ENCODE measurements at places on chromosomes 16 and 17. TPM values are rescaled to one million over a fixed set of nuclear protein-coding genes. Genes with fewer than 3 reads are reported as not detected.

The KRTAP4-1 gene
- not detected for total RNA-seq

The ACD gene
- total RNA-seq, result 63.9 TPM

The TEX14 gene
- 0.17 TPM for total RNA-seq

The FOXK2 gene
- total RNA-seq, result 60.8 TPM

The HAGHL gene
- 15.2 TPM for total RNA-seq

DNA sequence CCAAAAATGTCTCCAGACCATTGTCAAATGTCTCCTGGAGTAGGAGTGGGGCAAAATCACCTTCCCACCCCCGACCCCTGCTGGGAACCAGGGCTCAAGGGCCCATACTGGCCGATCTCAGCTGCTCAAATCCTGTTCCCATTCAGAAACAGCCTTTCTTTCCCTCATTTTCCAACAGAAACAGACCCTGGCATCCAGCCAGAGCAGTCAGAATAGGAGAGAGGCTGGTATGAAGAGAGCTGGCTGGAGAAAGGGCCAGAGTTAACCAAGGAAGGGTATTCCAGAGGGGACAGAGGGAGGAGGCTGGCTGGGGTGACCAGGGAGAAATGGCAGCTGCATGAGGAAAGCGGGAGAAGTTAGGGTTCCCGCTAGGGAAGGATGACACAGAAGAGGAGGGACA, 199.1 kb downstream of the XYLT1 start:
- no peak overlapping the region for H3K4me3 ChIP-seq
- H3K27ac ChIP-seq, result no peak overlapping the region
- H3K36me3 ChIP-seq, result no peaks in the 10 kb centered on the region
- no peaks in the 10 kb centered on the region for H3K27me3 ChIP-seq
- no peak for DNase-seq

DNA sequence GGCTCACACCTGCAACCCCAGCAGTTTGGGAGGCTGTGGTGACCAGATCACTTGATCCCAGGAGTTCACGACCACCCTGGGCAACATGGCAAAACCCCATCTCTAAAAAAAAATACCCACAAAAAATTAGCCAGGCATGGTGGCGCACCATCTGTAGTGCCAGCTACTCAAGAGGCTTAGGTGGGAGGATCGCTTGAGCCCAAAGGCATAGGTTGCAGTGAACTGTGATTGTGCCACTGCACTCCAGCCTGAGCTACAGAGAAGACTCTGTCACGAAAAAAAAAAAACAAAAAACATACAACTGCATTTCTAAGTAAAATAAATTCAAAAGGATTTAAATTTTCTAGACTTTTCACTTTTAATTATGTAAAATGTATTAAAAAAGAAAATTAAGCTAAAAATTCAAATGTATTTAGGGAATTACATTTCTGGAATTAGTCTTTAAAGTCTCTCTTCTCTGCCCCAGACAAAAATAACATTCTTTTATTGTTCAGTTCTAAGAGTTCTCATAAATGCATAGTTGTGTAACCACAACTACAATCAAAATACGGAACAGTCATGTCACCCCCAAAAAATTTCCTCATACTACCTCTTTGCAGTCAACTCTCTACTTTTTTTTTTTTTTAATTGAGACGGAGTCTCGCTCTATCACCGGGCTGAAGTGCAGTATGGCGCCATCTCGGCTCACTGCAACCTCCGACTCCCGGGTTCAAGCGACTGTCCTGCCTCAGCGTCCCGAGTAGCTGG, 14.1 kb downstream of the FAM222B start:
- peak; percentile 3 for DNase-seq
- H3K36me3 ChIP-seq, result peaks cover 8% of the 10 kb centered on the region
- H3K27me3 ChIP-seq, result no peaks in the 10 kb centered on the region
- peaks cover 6% of the 10 kb centered on the region for H3K4me1 ChIP-seq
- H3K27ac ChIP-seq, result no peak overlapping the region

DNA sequence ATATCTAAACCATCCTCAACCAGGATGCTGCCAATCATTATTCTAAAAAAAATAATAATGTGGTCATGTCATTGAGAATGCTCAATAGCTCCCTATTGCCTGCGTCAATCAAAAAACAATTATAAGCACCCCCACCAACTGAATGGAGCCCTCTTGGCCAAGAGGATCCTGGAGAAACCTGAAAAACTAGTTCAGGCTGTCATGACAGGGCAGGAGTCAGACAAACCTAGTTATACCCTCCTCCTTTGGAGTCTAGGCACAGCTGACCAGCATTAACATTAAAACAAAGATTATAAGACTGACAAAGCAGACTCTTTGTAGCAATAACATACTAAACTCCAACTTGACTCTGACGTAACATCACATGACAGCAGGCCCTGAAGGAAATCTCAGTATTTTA, 119.2 kb upstream of the CCL2 start:
- H3K27me3 ChIP-seq, result peaks cover 11% of the 10 kb centered on the region
- H3K36me3 ChIP-seq, result no peaks in the 10 kb centered on the region
- no peaks in the 10 kb centered on the region for H3K4me1 ChIP-seq
- no peak overlapping the region for H3K27ac ChIP-seq
- no peak overlapping the region for H3K4me3 ChIP-seq
- DNase-seq, result no peak

DNA sequence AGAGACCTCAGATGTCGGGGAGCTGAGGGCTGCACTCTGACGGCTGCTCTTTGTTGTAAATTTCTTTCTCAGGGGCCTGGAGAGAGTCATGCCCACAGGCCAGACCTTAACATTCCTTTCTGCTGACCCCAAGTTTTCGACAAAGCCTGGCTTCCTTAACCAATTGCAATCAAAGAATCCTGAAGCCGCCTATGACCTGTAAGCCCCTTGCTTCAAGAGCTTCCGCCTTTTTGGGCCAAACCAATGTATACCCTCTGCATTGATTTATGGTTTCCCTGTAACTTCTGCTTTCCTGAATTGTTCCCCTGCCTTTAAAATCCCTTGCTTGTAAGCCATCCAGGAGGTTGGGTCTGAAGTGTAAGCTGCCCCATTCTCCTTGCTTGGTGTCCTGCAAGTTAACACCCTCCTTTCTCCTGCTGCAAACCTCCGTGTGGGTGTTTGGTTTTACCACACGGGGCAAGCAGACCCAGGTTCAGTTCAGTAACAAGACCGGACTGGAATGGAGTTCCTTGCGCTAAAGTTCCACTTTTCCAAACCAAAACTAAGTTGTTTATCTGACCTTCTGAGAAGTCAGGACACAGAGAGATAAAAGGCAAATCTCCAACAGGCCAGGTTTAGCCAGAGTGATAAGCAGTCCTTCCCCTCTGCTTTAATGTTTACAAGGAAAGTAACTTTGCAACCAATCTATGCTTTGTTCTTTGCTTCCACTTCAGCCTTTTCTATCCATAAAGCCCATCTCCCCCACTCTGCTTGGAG, 141.6 kb downstream of the KCNJ12 start:
- H3K27me3 ChIP-seq, result peaks cover 5% of the 10 kb centered on the region
- H3K27ac ChIP-seq, result no peak overlapping the region
- no peak for DNase-seq
- H3K4me1 ChIP-seq, result peaks cover 2% of the 10 kb centered on the region
- H3K4me3 ChIP-seq, result no peak overlapping the region

DNA sequence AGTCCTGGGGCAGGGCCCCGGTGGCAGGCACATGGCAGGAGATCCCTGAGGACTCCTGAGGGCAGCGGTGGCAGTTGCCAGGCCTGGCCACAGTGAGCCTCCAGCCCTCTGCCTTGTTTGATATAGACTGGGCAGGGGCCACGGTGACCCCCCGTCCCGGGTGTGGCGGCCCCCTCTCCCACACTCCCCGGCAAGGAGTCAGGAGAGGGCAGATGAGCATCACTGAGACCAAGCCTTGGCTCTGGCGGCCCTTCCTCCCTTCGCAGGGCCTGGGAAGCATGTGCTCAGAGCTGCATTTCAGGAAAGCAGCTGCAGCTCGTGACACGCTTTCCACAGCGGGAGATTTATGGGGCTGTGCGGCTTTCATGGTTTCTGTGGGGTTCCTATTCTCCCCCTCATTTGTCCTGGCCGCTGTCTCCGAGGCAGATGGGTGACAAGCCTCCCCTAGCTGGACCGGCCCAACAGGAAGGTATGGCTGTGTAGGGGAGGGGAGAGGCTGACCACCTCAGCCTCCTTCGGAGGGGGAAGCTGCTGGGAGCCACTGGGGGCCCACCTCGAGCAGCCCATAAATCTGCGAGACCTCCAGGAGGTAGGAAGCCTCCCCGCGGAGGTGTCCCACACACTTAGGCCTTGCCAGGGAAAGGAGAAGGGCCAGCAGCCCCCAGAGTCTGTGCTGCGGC, 211.4 kb downstream of the NTN1 start:
- DNase-seq, result no peak
- peaks cover 6% of the 10 kb centered on the region for H3K4me1 ChIP-seq
- H3K36me3 ChIP-seq, result no peaks in the 10 kb centered on the region

- H3K27ac ChIP-seq, result peak overlapping the region; percentile 91
- peaks cover 38% of the 10 kb centered on the region for H3K4me1 ChIP-seq
- peaks cover 7% of the 10 kb centered on the region for H3K36me3 ChIP-seq
- H3K27me3 ChIP-seq, result no peaks in the 10 kb centered on the region
- H3K4me3 ChIP-seq, result peak overlapping the region; percentile 97
Measured at GRCh38 chr16:85011846-85012284, 530 bp upstream of the ZDHHC7 start.

GRCh38 chr16:84110527-84110926, 6.2 kb downstream of the MBTPS1 start:
- peaks cover 54% of the 10 kb centered on the region for H3K4me1 ChIP-seq
- DNase-seq, result no peak
- peaks cover 8% of the 10 kb centered on the region for H3K36me3 ChIP-seq
- no peak overlapping the region for H3K27ac ChIP-seq

- peak overlapping the region; percentile 18 for H3K27ac ChIP-seq
- DNase-seq, result no peak
- H3K27me3 ChIP-seq, result no peaks in the 10 kb centered on the region
- H3K4me3 ChIP-seq, result peak overlapping the region; percentile 88
- peaks cover 52% of the 10 kb centered on the region for H3K36me3 ChIP-seq
Measured at GRCh38 chr17:81858170-81858966, 2.0 kb downstream of the P4HB start.

- H3K27me3 ChIP-seq, result no peaks in the 10 kb centered on the region
- H3K4me1 ChIP-seq, result no peaks in the 10 kb centered on the region
Measured at GRCh38 chr17:11264183-11264871, 23.3 kb downstream of the SHISA6 start.

- peaks cover 20% of the 10 kb centered on the region for H3K36me3 ChIP-seq
- peaks cover 40% of the 10 kb centered on the region for H3K4me1 ChIP-seq
- H3K4me3 ChIP-seq, result peak overlapping the region; percentile 99
- DNase-seq, result peak; percentile 60
- H3K27me3 ChIP-seq, result peaks cover 2% of the 10 kb centered on the region
Measured at GRCh38 chr17:45160447-45161287, 1.0 kb upstream of the HEXIM2 start.

DNA sequence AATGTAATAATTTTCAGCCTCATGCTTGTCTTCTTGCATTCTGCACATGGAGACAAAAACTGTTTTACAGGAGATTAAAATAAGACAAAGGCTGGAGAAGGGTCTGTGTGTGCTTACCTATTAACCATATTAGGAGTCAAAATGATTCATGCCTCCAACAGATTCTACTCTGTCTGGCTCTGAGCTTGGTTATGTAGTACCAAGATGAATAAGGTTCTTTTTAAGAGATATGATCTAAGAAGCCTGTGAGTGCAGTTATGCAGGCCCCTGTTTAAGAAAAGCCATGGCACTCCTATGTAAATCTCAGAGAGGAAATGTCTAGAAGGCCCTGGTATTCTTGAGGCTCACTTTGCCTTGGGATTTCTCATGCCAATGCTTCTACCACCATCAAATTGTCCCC, 486.6 kb upstream of the CDH11 start:
- no peak for DNase-seq
- H3K27me3 ChIP-seq, result no peaks in the 10 kb centered on the region
- H3K36me3 ChIP-seq, result no peaks in the 10 kb centered on the region
- no peaks in the 10 kb centered on the region for H3K4me1 ChIP-seq
- no peak overlapping the region for H3K27ac ChIP-seq

All from activated CD4-positive, alpha-beta memory T cell treated with anti-CD3 and anti-CD28 coated beads for 36 hours (primary cell).